Stimulated activated CD4-positive, alpha-beta T cell treated with anti-CD3 and anti-CD28 coated beads, Interleukin-1b, Interleukin-23, amount 100 ng/mL, for 48 hours (primary cell): ENCODE measurements at places on chromosomes 7 and 10.

GRCh38 chr10:103793920-103794883 is 61.2 kb downstream of the SH3PXD2A start:
- DNase-seq, result no peak

DNA sequence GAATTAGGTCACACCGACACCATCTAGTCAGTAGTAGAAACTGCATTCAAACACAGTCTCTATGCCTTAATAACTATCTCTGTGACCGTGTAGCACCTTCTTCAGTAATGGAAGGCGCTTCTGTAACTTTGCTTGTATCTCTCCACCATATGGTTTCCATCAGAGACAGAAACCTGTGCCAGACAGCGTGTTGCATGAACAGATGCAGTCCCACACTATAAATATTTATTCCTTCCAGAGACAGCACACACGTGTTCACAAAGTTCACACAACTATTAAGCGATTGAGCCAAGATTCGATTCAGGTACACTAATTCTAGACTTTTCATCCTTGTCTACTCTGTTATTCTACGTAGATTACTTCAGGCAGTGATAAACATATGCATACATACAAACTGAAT is 873.9 kb upstream of the MBL2 start:
- DNase-seq, result no peak

GRCh38 chr10:106504536-106504935 is 660.0 kb downstream of the SORCS1 start:
- no peak for DNase-seq

GRCh38 chr7:106419455-106420182 is 134.8 kb upstream of the NAMPT start:
- DNase-seq, result peak; percentile 64

DNA sequence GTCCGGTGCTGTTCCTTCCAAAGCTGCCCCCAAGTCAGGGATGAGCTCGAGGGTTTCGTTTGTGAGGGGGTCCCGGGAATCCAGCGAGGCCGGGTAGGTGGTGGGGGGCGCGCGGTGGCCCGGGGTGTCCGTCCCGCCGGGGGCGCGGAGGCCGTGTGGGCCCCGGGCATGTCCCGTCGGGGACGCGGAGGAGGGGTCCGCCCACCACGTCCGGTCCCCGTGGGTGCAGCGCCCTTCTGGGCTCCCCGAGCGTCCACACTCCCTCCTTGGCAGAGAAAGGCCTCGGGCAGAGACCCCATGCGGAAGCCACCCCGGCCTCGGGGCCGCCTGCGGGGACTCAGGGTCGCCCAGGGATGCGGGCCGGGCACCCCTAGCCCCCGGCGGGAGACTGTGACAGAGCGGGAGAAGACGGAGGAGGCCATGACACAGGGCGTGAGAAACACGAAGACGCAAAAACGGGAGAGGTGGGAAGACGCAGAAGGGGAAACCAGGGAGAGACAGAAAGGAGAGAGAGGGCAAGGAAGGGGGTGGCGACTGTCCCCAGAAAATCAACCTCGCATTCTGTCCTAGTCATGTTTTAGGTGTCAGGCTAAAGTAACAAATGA is 640 bp upstream of the ZNF425 start:
- peak; percentile 75 for DNase-seq

DNA sequence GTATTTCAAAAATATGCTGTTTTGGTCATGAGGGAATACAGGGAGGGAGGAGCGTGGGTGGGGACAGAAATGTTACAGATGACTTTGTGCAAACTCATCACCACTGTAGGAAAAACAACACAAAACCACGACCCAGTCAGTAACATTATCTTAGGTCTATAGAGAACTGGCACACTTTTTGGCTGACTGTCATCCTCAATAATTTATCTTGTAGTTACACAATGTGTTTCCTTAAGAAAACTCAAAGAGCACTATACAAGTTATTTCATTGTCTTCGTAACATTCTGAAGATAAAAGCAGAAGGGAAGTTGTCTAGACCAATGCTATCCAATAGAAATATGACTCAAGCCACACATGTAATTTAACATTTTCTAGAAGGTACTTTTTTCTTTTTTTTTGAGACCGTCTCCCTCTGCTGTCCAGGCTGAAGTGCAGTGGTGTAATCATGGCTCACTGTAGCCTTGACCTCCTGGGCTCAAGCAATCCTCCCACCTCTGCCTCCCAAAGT is 16.9 kb upstream of the CDK14 start:
- no peak for DNase-seq

DNA sequence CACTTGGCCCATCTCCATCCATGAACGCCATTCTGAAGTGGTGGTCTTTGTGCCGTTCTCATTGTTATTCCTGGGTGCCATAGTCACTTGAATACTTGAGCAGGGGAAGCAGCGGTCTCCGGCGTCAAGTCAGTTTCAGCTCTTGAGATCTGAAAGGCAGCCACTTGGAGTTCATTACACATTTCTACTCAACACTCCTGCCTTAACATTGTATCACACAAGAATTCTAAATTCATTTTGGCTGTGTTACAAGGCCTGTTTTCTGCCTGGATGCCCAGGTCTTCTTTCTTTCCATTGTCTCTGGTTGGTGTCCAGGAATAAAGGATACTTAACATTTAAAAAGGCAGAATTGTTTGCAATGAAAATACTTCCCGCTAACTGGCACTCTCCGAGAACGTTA is 69.0 kb upstream of the RAB11FIP2 start:
- no peak for DNase-seq

DNA sequence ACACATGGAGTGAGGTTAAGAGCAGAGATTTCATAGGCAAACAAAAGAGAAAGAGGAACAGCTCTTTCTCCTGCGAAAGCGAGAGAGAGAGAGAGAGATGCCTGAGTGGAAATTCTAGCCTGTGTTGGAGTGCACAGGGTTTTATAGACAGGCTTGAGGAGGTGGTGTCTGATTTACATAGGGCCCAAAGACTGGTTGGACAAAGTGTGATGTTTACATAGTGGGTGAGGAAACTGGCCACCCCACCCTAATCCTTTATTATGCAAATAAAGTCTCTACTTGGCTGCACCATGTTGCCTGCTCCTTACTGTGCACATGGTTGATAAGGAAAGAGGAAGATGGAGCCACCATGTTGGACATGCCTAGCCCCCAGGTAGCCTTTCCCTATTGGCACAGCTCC is 967.8 kb upstream of the SORCS1 start:
- DNase-seq, result no peak

DNA sequence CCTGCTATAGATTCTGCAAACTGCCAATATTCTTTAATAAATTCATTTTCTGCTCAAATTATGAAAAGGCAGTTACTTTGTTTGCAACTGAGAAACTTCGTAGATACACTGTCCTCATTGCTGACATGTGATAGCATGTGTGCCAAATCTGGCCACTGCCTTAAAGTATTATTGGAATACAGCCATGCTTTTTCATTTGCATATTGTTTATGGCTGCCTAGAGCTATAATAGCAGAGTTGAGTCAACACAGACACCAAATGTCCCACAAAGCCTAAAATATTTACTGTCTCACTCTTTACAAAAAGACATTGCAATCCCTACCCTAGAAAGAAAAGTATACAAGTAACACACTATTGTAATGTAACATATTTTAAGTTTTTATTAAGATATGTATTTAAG is 647.4 kb downstream of the XPNPEP1 start:
- no peak for DNase-seq

DNA sequence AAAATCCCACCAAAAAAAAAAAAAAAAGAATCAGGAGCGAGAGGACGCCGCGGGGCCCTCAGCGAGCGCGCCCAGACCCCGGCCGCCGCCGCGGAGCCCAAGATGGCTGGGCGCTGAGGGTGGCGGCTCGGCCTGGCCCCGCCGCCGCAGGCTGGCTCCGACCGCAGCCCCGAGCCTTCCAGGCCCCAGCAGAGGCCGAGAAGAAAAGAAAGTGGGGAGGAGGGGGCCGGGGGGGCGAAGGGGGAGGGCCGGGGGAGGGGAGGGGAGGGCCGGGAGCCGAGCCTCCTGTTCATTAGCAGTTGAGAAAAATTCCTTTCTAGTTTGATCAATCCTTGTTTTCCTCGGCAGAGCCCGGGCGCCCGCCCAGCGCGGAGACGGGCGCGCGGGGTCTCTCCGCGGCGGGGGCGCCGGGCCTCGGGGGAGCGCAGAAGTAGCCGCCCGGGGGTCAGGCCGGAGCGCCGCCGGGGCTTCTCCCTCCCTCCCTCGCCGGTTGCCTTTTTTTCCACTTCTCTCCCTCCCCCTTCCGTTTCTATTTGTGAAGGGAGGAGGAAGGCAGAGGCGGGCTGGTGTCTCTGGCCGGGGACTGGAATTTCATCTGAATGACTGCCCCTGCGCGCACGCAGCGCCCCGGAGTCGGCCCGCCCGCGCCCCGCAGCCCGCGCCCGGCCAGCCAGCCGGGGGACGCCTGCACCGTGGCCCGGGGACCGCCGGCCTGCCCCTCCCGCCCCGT is 778 bp upstream of the TRIM8 start:
- DNase-seq, result peak; percentile 40

GRCh38 chr7:66804001-66804400 is 63.5 kb downstream of the RABGEF1 start:
- no peak for DNase-seq

- no peak for DNase-seq
These were observed 25.5 kb upstream of the ABLIM1 start for GRCh38 chr10:114683593-114683992.

GRCh38 chr10:110901954-110902819 is 16.8 kb downstream of the BBIP1 start:
- peak; percentile 59 for DNase-seq

DNA sequence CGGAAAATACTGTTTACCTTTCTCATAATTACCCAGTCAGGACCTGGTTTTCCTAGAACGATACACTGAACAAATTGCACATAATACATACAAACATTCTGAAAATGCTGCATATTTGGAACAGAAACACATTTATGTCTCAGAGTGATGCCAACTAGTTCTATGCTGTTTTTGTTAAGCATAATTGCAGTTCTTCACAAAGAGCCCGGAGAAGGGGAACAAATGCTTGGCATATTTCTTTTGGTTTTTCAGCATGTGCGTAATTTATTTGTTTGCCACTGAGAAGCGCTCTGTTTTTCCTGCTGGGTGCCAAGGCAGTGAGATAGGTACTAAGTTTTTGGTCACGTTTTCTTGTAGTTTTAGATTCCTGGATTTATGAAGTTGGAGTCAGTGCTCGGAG is 181.0 kb upstream of the MDFIC start:
- no peak for DNase-seq

DNA sequence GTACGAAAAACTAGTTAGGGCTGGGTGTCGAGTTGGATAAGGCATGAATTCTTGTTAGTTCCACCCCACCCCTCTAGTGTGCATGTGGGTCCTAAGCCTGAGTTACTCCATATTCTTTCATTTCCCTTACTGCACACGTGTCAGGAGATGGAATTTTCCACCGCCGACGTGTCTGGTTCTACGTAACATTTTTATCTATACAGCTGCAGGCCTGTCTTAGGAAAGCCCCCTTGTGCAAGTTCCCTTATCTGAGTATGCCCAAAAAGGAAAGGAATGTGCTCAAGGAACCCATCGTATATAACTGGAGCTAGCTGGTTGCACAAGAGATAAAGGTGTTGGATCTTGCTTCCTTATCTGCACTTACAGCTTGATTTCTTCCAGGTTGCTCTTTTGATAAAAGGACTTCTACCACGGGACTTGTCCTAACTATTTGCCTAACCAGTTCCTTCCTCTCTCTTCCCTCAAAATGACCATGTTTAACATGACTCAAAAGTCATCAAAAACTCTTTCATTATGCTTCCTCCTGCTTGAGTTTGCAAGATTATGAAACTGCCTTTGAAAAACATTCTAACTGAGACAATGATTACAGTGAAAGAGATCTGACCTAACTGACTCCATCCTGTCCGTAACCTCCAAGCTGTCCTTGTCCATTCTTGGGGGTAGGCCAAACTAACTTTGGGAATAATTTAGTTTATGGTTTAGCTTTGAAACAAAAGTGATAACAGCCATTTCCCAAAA is 181.4 kb downstream of the AKR1D1 start:
- no peak for DNase-seq

GRCh38 chr10:60646966-60647796 is 131.1 kb upstream of the CDK1 start:
- peak; percentile 22 for DNase-seq

GRCh38 chr10:60338786-60339185 is 50.9 kb downstream of the ANK3 start:
- DNase-seq, result no peak

DNA sequence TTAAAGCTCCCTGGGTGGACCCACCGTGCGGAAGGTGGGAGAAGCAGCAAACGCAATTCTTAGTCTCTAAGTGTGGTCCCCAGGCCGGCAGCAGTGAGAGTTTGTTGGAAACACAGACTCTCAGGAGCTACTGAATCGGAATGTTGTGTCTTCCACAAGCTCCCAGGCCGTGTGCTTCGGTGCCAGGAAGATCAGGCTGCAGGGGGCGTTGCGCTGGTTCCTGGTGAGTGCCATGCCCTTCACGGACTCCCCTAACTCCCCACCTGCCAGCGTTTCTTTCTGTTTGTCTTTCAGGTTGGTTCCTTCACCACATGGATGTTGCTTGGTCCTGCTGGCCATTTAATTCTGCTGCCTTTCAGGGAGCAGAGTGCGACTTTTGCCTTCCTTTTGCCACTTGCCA is 91.2 kb upstream of the PITRM1 start:
- DNase-seq, result no peak

GRCh38 chr10:8369666-8370065 is 315.2 kb downstream of the GATA3 start:
- no peak for DNase-seq

DNA sequence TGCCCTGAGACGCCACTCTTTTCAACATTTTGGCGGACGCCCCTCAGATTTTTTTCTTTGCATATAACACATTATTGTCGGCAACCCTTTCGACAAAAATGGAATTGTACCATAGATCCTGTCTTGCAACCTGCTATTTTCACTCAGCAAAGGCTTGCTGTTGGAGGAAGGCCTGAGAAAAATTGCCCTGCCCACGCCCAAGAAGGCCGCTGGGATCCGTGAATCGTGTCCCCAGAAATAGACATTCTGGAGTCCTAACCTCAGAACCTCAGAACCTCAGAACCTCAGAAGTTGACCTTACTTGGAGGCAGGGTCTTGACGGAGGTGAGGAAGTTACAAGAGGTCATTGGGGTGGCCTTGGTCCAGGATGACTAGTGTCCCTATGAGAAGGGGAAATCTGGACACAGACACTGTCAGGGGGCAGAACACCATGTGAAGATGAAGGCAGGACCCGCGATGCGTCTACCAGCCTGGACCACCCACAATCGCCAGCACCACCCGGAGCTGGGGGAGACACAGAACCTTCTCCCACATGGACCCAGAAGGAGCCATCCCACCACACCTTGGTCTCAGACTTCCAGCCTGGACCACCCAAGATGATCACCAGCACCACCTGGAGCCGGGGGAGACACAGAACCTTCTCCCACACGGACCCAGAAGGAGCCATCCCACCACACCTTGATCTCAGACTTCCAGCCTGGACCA is 19.1 kb upstream of the DNAAF5 start:
- DNase-seq, result no peak

DNA sequence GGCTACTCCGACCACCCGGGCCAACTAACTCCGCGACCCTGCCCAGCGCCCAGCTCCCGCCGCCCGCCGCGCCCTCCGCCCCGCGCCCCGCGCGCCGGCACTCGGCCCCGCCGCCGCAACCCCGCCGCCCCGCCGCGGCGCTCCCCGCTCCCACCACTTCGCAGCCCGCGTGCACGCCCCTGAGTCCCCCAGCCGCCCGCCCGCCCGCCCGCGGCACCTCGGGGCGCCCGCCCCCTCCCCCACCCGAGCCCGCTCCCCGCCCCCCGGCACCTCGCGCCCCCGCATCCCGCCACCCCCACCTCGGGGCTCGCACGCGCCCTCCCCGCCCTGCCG is 598 bp downstream of the JAZF1 start:
- no peak for DNase-seq

- no peak for DNase-seq
These were observed 15.2 kb downstream of the BRAT1 start for GRCh38 chr7:2540133-2540532.
